ENCODE measurements at places on chromosomes 7 and 10. TPM values are rescaled to one million over a fixed set of nuclear protein-coding genes. Genes with fewer than 3 reads are reported as not detected.

MMD2 gene
- polyA plus RNA-seq, result not detected

MYO1G gene
- polyA plus RNA-seq, result 0.33 TPM

NAT16 gene
- not detected for polyA plus RNA-seq

GRCh38 chr7:114953724-114954123 lies 31.8 kb downstream of the MDFIC start:
- no peak for DNase-seq

- no peak for DNase-seq
Observed at GRCh38 chr7:112484671-112485167, 3.9 kb downstream of the LSMEM1 start.

- DNase-seq, result no peak
Observed at GRCh38 chr10:44966816-44967509, 7.4 kb downstream of the RASSF4 start.

GRCh38 chr7:63998549-63998948 lies at the start of gene ZNF722:
Gene ZNF722, plus strand, starts transcription at chr7:63998849. Its CDS starts 113 bp downstream, at chr7:63998962.
- no peak for DNase-seq

GRCh38 chr7:129670656-129671055 lies 59.1 kb downstream of the NRF1 start:
- DNase-seq, result no peak

DNA sequence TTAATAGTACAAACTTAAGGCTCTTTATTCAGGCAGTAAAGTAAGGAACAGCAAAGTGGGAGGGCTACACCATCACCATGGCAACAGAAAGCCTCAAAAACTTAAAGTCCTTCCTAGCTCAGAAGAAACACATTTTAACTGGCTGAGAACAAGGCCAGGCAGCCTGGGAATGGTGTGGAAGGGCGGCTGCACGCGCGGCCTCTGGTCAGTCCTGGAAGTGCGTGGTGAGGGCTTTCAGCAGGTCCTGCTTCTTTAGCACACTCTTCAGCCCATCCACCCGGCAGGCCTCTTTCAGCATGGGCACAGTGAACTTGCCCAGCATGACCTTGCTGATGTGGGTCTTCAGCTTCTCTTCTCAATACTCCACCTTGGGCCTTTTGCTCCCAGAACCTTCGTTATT lies 133.0 kb downstream of the CYP26A1 start:
- no peak for DNase-seq

- DNase-seq, result no peak
Observed at GRCh38 chr10:72096115-72097000, 8.0 kb upstream of the SPOCK2 start.

DNA sequence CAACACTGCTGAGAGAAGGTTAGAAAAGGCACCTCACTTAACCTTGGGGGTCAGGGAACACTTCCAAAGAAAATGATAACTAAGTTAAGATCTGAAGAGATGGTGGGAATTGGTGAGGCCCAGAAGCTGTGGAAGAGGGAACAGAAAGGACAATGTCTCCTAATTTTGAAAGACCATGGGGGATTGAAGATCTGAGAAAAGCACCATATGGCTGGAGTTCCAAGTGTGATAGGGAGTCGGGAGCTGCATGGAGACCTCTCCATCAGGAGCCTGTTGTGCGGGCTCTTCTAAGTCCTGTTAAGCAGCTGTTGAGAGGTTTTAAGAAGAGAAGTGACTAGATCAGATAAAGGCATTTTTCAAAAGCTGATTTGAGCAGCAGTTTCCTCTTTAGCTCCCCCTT lies 254.3 kb downstream of the CDK14 start:
- no peak for DNase-seq

DNA sequence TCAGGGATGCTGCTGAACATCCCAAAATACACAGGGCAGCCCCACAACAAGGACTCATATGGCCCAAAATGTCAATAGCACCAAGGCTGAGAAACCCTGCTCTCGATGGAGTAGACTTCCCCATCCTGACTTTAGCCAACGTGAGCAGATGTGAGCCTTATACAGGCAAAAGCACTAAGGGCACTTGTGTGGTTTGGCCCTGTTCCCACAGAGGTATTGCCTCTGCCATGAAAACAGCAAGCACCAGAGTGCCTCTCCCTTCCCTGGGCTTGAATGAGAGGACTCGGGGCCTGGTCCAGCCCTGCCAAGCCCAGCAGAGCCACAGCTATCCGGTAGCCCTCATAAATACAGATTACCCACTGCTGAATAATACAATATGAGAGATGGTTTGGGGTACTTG lies 47.5 kb downstream of the ACSM6 start:
- DNase-seq, result no peak
